Kidney epithelial cell (primary cell): ENCODE measurements at places on chromosomes 1 and 21. TPM values are rescaled to one million over a fixed set of nuclear protein-coding genes. Genes with fewer than 3 reads are reported as not detected.

GRCh38 chr21:37061926-37062592 is 10.8 kb downstream of the PIGP start:
- no peak for DNase-seq

DNA sequence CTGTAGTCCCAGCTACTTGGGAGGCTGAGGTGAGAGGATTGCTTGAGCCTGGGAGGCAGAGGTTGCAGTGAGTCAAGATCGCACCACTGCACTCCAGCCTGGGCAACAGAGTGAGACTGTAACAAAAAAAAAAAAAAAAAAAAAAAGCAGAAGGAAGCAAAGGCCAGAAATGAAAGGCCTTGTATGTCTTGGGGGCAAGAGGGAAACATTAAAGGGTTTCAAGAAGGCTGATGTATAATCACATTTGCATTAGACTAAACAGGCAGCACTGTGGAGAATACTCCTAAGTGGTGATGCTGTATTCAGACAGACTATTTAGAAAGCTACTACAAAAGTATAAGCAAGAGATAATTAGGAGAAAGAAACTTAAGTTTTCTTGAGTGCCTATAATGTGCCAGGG is 10.4 kb downstream of the ANP32E start:
- DNase-seq, result no peak

- no peak for DNase-seq
These were observed 11.9 kb upstream of the CCN1 start for GRCh38 chr1:85568660-85569059.

- DNase-seq, result no peak
These were observed 231.3 kb downstream of the ADGRL2 start for GRCh38 chr1:82032068-82032467.

GRCh38 chr1:76959556-76959955 is 92.3 kb downstream of the ST6GALNAC5 start:
- no peak for DNase-seq

DNA sequence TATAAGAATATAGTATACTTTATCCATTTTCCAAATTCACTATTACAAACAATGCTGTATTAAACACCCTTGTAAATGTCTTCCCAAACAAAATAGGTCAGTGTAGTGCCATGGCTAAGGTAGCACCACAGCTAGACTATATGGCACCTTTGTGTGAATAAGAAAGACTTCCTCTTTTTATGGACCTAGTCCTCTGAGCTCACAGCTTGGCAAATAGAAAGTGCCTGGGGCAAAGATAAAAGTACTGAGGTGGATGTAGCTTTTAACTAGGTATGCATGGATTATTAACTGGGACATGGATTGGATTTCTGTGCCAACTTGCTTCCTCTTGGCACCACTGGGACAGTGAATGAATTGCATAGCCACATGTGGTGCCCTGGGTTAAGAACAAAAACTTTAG is 25.0 kb downstream of the HRNR start:
- no peak for DNase-seq

DNA sequence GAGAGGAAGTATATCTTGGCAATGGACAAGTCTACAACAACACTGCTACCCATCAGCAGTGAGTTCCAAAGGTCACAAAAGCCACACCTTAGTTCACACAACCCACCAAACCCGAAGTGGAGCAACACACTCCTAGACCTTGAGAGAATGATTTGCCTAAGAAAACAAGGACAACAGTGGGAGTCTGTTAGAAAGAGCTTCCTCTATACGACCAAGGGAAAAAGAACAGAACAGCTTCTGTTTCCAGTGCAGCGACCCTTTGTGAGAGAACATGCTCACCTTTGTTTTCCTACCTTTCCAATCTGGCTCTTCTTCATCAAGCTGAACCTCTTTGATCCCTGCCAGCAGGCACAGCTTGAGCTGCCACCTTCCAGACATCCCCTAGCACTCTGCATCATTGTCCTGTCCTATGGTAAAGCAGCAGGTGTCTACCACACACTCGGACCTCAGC is 56.7 kb upstream of the PALMD start:
- no peak for DNase-seq

DNA sequence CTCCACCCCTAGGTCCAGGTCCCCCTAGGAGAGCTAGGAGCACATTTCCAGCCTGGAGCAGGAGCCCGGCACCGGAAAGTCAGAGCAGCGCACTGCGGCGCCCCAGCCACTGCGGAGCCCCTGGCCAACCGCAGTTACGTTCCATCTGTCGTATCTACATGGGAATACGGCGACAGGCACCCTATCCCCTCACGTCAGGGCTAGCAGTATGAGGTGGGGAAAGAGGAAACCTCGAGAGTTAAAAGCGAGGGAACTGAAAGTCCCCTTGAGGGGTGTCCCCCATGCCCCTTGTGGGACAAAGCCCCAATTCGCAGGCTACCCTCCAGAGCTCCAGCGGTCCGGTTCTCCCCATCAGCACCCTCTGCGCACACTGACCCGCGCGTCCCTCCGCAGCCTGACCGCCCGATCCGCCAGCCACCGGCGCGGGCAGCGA is 995 bp downstream of the COLGALT2 start:
- DNase-seq, result no peak

DNA sequence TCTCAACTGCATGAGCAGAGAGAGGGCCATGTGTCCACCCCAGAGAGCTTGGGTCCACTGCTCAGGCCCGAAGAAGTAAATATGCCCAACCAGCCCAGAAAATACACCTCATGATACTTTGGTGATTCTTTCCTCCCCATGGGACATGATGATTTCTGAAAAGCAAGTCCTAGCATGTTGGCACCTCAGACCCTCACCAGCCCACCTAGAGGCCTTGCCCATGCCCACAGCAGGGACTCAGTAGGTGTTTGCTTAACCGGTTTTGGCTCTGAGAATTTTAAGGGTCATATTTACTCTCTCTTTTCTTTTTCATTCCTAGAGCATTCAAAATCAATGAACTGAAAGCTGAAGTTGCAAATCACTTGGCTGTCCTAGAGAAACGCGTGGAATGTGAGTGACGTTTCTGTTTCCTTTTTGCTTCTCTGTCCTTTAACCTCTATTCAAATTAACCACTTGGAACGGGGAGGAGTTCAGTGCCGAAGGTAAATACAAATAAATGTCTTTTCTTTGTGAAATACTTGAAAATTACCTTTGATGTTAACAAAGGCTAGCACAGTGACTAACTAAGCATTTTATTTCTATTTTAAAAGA is 79.7 kb downstream of the PDE9A start:
- no peak for DNase-seq

DNA sequence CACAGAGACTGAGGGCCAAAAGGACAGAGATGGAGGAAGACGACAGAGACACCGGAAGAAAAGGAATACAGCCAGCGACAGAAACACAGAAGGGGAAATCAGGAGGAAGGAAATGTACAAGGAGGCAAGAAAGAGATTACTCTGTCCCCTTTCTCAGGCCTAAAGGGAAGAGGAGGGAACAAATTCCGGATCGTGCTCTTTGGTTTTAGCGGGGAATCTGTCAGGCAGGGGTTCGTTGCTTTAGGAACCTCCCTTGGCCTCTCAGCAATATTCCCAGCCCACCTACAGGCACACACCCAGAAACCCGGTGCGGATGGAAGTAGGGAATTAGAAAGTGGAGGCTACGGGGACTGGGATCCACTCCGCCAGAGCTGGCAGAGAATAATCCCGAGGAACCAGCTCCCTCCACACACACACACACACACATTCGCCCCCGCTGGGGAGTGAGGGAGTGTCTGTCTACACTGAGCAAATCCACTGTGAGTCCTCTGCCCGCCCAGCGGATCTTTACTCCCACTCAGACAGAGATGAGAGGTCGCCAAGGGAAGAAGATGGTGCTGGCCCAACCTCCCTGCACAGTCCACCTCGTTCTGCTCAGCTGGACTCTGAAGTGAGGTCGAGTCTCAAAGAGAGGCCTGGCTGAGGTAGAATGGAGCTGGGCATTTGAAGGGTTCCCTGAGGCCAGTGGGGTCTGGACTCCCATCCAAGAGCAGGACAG is 5.7 kb downstream of the TAL1 start:
- DNase-seq, result no peak

DNA sequence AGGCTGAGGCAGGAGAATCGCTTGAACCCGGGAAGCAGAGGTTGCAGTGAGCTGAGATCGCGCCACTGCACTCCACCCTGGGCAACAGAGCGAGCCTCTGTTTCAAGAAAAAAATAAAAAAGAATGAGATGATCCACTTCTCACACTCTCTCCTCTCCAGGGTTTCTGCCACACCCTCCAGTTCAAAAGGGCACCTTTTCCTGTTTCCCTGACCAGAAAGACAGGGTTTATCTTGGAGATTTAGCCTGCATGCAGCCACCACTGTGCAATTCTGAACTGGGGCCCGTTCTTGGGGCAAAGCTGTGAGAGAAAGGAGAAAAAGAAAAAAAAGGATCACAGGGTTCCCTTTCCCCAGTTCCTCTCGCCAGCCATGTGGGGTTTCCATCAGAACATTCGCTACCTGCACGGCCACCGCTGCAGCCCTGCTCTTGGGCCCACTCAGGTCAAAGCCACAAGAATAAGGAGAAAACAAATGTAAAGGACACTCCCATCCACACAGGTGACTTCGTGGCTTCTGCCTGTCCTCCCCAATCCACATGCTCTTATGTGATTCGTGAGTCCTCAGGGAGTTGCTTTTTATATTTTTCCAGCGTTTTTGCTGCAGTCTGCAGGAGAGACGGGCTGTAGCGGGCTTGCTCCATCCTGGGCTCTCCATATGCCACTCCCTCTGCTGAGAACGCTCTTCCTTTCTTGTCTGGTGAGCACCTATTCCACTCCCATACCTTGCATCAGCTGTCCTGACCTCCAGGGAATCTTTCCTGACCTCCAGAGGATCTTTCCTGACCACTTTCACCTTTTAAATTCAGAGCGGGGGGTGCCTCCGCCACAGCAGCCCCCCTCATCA is 26.4 kb downstream of the GNG4 start:
- no peak for DNase-seq

DNA sequence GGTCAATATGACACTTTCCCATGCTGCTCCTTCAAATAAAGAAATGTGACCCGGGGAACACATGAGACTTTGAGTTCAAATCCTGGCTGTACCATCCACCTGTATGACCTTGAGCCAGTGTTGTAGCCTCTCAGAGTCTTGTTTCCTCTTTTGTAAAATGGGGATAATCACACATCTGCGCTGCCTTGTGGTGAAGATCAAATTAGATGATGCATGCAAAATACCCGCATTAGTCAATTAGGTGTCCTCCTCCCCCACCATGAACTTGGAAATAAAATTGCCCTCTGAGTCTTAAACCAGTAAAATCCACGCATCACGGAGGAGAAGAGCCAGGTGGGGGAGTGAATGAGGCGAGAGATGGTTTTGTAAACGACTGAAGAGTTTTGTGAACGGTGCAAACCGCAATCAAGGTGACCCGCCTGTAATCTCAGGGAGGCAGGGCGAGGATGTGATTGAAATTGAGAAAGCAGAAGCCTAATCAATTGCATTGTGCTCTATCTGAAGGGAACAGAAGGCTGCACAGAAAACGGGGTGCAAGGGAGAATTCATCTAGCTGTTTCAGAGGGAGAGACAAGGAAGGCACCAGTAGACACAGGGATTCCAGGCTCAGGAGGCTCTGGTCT is 5.8 kb upstream of the AHDC1 start:
- DNase-seq, result no peak

- DNase-seq, result no peak
These were observed 25.0 kb upstream of the ST6GALNAC3 start for GRCh38 chr1:76049498-76049897.

GRCh38 chr1:206508956-206509355 is 1.6 kb downstream of the RASSF5 start:
- DNase-seq, result no peak

DNA sequence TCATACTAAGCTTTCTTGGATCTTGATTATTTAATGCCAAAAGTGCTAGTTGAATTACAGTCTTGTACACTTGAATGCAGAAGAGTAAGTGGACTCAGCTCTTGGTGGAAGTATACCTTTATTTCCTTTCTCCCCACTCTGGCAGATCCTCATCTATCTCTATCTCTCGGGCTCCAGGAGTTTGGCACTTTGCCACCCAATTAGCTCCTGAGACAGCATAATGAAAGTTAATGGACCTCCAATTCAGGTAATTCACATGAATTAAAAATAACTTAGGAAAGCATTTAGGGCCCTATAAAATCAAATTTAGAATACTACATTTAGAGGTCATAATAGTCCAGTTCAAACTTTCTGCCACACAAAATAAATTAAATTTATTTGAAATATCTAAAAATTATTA is 67.4 kb downstream of the OLFM3 start:
- no peak for DNase-seq

- DNase-seq, result no peak
These were observed 19.7 kb downstream of the NFIA start for GRCh38 chr1:61102041-61102440.

DNA sequence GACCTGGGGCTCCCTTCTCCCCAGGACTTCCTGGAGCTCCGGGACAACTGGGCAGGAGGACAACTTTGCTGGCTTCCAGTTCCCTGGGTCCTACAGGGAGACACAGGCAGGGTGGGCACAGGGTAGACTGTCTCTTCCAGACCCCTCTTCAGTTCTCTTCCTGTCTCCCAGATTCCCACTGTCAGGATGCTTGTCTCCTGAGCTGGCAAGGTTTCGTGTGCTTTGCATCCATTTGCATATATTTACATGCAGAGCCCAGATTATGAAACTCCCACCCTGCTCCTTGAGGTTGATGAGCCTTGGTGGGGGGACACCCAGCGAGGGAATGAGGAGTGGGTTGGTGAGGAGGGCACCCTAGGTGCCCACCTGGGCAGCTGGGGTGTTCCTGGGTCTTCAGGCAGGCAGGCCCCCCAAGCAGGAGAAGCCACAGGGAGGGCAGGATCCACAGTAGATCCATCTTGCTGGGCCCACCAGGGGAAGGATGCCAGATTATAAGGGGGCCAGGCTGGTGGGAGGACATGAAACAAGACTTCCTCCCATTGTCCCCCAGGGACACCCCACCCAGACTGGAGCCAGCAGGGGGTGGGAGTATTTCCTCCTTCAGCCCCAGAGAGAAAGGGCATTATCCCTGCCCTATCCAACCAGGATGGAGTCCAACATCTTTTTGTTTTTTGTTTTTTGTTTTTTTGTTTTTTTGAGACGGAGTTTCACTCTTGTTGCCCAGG is at the start of gene FCN3:
Gene FCN3 (minus strand): TSS at position 463 of the 725 bp plus-strand sequence. CDS start 6 bp downstream, at position 457.
- DNase-seq, result no peak

DNA sequence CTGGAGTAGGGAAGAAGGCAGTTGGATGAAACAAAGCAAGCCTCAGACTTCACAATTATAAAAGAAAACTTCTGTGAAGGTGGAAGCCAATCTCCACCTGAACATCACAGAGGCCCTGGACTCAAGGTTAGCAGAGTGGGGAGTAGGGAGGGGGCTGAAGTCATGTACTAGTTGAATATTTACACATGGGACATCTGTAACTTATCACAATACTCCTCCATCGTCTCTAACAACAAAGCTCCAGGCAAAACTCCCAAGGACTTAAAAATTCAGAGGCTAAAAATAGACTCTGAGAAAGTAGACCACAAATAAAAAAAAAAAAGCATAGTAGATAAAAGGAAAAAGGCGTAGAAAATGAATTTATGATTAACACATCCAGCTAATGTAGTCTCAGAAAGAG is 326.3 kb upstream of the PKN2 start:
- no peak for DNase-seq

Gene EPHA10
- 0.13 and 0.55 TPM in 2 replicates for total RNA-seq

Gene TRIM17
- 4.6 and 6.1 TPM in 2 replicates for total RNA-seq

Gene HES2
- total RNA-seq, result 15.9 and 27.8 TPM in 2 replicates

Gene CELA3A
- not detected in 2 replicates for total RNA-seq

Gene GJA9
- total RNA-seq, result not detected in 2 replicates

Gene C1orf94
- total RNA-seq, result not detected in 2 replicates

Gene LORICRIN
- total RNA-seq, result not detected in 2 replicates

Gene PYHIN1
- not detected in 2 replicates for total RNA-seq

Gene DDI2
- 16.9 TPM in 2 replicates for total RNA-seq

Gene OR6N1
- not detected in 2 replicates for total RNA-seq
